ENCODE measurements at places on chromosomes 1 and 21.

- no peak for DNase-seq
Measured at GRCh38 chr1:231049121-231049979, 9.3 kb upstream of the FAM89A start.

DNA sequence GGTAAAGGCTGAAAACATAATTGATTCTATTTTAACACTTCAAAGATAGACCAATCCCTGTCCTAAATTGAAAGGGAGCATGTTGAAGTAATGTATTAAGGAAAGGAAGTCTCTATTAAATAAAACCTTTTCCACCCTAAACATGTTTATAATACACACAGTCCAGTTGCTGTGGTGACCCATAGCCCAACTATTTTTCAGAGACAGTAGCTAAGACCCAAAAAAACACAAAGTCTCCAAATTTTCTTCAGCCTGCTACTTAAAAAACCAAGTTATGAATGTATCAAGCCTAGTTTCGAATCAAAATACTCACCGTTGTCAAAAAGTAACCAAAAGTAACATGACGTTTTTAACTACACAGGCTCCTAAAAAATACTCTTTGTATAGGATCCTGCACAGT, 1.6 kb downstream of the ELK4 start:
- no peak for DNase-seq

- DNase-seq = no peak
Measured at GRCh38 chr1:48263041-48263440, 40.5 kb downstream of the SLC5A9 start.

DNA sequence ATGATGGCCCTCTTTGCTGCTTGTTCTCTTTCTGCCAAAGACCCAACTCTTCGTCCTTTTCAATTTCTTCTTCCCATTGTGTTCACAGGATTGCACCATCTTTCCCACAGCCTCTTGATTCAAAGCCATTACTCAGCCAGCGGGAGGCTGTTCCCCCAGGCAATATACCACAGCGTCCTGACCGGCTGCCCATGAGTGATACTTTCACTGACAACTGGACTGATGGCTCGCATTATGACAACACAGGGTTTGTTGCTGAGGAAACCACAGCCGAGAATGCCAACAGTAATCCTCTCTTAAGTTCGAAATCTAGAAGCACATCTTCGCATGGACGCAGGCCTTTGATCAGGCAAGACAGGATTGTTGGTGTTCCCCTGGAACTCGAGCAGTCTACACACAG, 167.4 kb downstream of the LRRC40 start:
- no peak for DNase-seq

GRCh38 chr1:6162773-6163172, 17.3 kb downstream of the CHD5 start:
- DNase-seq = no peak

GRCh38 chr1:214550857-214551435, 456 bp downstream of the PTPN14 start:
- DNase-seq = no peak

GRCh38 chr1:148353461-148354283, 129.4 kb downstream of the PPIAL4G start:
- DNase-seq = no peak

DNA sequence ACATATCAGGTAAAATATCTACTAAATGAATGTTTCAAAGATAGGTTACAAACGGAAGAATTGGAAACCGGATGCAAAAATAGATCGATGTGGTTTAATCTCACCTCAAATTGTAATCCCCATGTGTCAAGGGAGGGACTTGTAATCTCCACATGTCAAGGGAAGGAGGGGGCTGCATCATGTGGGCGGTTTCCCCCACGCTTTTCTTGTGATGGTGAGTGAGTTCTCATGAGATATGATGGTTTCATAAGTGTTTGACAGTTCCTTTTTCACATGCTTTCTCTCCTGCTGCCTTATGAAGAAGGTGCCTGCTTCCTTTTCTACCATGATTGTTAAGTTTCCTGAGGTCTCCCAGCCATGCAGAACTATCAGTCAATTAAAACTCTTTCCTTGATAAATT, 408.7 kb upstream of the TMPRSS15 start:
- DNase-seq = no peak

GRCh38 chr1:59041646-59042277, 255.1 kb upstream of the FGGY start:
- no peak for DNase-seq

DNA sequence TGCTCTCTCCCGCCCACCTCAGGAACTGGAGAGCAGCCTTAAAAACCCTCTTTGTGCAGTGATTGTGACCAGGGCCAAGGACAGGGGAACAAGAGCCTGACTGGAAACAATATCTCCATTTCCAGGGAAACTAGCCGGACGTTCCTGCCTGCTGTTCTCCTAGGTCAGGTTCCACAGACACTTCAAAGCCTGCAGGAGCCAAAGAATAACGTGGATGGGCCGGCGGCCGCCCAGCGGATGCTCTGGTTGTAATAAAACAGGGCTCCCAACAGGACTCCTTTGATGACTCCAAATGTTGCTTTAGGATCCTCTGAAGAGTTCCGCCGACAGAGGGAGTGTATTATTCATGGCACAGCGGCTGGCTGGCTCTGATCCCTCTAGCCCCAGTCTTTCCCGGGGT, 162.2 kb downstream of the PLXNA2 start:
- DNase-seq = no peak
